Activated CD4-positive, alpha-beta T cell treated with anti-CD3 and anti-CD28 coated beads, Interleukin-2, amount 50 U/mL, for 1 hour (primary cell): ENCODE measurements at places on chromosomes 1 and 21.

DNA sequence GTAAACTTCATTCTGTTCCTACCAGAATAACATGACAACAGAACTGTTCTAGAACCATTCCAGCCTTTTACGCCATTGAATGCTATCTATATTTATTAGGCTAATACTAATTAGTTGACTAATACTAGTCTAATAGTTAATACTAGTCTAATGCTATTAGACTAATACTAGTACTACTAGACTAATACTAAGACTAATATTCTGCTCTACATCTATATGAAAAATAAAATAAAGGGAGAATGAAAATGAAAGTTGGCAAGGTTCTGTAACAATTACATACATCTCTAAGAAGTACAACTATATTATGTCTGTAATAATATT lies 40.9 kb upstream of the LRRC8B start:
- no peak for DNase-seq

- no peak for DNase-seq
Measured at GRCh38 chr1:154940651-154941194, 4.2 kb upstream of the PMVK start.

DNA sequence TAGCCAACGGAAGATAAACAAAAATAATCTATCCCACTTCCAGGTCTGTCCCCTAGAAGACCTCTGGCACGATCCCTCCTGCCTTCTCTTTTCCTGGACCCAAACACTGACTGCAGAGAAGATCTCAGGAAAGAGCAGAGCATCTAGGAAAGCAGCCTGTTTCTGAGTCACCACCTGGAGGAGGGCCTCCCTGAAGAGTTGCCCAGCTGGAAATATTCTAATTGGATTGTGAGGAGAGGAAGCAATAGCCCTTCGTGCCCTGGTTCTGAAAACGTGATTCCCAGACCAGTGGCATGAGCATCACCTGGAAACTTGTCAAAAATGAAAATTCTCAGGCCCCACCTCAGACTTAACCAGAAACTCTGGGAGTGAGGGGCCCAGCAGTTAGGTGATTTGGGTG lies 411.1 kb downstream of the SETD4 start:
- DNase-seq: no peak

DNA sequence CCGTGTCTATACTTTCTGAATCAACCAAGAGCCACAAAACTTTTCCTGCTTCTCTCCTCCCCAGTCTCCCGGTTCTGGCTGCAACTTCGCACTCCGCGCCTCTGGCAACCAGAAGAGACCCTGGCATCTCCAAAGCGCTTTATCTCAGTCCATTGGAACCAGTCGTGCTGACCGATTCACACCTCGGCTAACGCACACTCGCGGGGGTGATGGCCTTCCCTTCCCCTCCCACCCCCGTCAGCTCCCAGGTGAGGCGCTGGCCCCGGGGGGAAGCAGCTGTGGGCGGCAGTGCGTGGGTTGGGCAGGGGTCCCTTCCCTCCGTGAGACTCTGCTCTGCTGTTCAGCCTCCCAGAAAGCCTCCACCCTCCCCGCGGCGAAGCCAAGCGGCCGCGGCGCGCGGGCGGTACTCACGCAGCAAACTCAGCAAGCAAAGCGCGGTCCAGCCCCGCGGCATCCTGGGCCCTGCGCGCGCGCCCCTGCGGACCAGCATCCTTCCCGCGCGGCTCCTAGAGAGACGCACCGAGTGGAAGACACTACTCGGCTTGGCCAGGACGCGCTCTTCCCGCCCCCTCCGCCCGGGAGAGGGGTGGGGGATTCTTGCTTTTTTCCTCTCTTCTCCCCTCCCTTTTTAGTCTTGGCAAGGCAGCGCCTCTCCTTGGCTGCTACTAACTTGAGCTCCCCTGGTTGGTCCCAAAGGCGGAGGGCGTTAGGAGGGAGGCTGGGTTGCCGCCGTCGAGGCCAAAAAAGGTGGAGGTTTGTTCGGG lies at the start of gene CD34:
TSS of gene CD34 (minus strand) at position 535 of the 764 bp plus-strand sequence. CDS start at position 490, 45 bp downstream.
- DNase-seq: no peak

DNA sequence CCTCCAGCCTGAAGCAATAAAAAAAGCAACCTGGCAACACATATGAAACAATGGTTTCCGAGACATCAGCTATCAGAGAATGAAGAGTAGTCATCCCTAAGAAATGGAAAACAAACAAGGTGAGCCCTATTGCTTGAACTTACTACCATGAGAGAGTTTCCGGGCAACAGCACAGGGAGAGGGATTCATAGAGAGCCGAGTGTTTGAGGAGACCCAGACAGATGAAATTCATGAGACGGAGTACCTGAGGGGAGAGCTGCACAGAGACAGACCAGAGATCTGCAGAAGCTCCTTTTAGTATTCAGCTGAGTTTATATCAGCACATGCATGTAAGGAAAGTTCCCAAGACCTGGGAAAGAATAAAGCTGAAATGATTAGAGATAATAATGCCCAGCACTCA lies 19.8 kb downstream of the CRB1 start:
- no peak for DNase-seq

DNA sequence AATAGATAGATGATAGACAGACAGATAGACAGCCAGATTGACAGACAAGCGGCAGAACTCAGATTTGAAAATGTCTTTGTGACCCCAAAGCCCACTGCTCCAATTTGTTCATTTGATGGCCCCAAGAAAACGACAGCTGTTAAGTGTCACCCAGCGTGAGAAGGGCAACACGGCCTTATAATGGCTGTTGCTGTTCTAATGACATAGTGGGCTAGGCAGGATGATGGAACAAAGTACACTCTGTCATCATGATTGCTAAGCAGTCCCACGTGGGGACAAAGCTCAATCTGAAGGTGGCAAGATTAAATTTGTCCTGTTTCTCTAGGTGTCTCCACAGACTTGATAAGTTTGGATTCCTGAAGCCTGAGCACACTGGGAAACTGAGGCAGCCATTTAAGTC lies 112.9 kb downstream of the DAB1 start:
- DNase-seq: no peak

- DNase-seq: no peak
Measured at GRCh38 chr21:43283136-43283924, 114.5 kb downstream of the CRYAA start.

DNA sequence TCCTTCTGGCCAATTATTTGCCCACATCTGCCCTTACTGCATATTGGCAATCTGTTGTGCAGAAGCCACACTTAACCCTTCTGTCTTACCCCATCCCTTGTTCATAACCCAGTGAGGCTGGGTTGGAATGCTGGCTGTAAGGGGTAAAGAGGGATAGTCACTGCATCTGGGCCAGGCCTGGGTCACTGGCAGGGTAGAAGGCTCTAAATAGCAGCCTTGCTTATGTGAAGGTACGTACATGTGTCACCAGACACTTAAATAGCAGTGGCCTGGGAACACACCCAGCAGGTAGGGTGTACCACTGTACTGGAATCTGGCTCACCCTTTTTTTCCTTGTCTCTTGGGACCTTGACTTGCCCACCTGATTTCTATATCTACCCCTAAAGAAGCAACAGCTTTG lies 9.9 kb upstream of the TARS2 start:
- DNase-seq: no peak

GRCh38 chr1:3261007-3261968 lies 192.3 kb downstream of the PRDM16 start:
- no peak for DNase-seq

DNA sequence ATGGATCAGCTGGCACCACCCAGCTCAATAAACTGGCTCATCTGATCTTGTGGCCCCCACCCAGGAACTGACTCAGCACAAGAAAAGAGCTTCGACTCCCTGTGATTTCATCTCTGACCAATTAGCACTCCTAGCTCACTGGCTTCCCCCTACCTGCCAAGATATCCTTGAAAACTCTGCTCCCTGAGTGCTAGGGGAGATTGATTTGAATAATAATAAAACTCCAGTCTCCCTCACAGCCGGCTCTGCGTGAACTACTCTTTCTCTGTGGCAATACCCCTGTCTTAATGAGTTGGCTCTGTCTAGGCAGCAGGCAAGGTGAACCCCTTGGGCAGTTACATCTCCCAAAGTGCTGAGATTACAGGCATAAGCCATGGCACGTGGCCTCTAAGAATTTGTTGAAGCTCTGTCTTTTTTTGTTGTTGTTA lies 11.8 kb upstream of the RHBDL2 start:
- no peak for DNase-seq

- DNase-seq: no peak
Measured at GRCh38 chr1:237093691-237094090, 51.7 kb downstream of the RYR2 start.

DNA sequence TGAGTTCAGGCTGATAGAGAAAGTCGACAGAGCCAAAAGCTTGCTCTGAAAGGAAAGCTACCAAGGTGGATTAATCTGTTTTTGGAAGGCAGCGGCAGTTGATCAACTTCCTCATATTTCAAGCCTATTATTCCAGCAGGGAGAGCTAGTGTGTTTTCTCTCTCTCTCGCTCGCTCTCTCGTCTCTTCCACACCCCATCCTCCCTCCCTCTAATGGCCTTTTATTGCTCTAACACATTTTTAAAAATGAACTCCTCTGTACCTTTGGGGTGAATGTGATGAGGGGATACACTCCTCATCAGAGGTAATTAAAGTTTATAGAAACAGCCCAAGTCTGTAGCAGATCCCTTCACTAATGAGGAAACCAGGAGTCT lies 126.4 kb downstream of the CLIC6 start:
- DNase-seq: no peak

DNA sequence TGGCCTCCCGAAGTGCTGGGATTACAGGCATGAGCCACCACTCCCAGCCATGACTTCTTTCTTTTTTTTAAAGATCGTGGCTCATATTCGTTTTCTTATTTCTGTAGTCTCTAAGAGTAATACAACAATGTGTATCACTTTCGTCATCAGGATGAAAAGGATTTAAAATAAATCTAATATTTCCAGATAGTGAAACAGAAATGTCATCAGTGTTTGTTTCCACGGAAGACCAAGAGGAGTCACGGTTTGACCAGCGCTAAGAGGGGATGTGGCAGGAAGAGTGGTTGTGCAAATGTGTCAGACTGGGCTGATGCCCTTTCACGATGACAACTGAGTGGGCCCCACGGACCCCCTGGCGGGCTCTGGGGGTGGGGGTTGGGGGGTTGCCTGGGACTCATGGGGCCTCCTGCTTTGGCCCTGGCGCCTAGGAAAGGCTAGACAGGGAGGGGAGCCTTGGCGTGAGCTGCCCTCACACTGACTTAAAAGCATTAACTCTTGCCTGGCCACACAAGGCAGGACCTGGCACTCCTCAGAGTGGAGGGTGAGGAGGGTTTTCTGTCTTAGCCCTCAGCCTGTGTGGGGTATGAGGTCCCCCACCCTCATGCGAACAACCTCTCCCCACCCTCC lies 8.4 kb downstream of the SOX13 start:
- DNase-seq: no peak

DNA sequence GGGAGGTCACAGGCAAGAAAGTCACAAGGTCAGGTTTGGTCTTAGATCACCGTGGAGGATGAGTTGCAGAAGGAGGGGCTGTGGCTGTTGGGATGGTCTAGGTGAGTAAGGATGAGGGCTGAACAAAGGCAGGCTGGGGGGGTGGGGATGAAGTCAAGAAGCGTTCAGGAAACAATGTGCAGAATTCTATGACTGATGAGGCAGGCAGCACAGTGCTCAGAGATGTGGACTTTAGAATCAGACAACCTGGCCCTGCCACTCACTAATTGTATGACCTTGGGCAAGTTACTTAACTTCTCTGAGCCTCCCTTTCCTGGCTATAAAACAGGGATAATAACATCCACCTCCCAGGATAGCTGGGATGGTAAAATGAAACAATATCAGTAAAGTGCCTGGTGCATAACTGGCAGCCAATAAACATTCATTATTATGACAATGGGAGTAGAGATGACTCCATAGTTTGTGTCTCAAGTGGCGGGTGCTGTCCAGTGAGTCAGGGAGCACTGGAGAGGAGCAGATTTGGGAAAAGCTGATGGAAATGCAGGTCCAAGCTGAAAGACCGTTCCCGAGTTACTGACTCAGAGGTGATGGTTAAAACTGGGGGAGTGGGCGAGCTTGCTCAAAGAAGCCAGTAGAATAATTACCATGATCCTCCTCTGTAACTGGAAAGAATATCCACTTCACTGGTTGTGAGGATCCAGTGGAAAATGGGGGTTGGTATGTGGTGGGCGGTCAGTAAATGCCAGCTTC lies 2.1 kb downstream of the TIE1 start:
- no peak for DNase-seq

DNA sequence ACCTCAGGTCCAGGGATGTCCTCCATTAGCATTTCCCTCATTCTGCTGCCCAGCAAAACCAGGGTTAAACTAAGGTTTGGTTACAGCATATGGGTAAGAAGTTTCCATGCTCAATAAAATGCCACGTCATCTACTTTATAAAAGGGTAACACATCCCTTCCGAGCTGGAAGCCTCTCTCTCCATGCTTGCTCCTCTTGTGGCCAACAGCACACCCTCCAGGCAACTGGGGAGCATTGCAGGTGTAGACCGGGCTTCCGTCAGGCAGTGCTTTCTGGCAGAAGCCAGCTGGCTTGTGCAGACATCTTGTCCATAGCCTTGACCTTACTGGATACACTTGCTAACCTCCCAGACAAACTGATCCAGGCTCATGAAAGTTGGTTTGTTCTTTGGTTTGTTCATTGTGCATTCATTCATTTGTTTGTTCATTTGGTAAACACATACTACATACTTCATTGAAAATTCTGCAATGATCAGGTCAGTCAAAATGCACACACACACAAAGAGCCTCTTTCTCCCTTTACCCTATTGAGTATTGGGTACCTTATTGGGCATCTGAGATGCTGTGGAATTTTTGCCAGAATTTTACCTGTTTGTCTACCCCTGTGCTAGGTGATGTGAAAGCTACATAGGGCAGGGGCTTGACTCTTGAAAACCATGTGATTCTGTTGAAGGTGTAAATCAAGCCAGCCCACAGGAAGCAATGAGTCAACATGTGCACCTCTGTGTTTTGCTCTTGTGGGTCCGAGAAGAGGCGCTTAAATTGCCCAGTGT lies 422.8 kb downstream of the CAMTA1 start:
- no peak for DNase-seq

DNA sequence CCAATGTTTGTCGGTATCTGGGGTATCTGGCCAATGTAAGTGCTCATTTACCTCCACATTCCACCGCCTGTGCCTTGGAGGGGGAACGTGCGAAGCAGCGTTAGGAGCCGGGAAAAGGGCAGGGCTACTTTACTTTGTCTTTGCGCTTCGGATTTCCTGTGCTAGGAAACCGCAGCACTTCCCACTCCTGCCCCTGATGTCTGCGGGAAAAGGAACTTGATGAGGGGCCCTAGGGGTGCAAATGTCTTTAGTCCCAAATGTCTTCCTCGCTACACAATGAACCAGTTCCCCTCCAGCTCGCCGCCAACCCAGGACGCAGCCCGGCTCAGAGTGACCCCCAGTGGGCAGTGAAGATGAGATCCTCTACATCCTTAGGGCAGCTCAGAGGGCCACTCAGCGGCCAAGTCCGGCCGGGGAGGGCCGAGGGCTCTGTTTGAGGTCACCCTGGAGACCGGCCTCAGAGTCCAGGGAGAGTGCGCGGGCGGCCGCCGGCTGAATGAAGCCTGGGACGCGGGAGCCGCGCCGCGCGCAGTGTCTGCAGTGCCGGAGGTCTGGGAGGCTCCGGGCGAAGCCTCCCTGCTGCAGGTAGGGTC lies at the start of gene DYNLT5:
TSS of gene DYNLT5 (plus strand) at position 460 of the 593 bp plus-strand sequence. CDS start 2,200 bp downstream, outside the sequence.
- no peak for DNase-seq

DNA sequence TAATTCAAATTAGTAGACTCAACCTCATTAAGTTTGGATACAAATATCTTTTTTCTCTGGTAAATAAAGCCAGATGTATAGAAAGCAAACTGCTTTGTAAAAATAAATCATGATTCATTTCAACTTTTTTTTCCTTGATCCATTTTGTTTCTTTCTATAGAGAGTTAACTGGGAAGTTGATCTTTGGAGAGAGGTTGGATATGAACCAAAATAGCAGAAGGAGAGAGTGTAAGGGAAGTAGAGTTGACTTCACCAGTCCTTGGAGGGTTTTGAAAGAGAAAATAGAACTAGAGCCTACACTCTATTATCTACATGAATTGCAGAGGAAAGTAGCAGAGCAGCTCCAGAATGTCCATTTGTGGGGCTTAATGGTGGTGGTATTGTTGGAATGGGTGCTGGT lies 243.8 kb downstream of the ADGRL2 start:
- DNase-seq: no peak
